CD4-positive, alpha-beta T cell treated with Interleukin-15 for 4 hours (primary cell): ENCODE measurements at places on chromosomes 3 and 15.

DNA sequence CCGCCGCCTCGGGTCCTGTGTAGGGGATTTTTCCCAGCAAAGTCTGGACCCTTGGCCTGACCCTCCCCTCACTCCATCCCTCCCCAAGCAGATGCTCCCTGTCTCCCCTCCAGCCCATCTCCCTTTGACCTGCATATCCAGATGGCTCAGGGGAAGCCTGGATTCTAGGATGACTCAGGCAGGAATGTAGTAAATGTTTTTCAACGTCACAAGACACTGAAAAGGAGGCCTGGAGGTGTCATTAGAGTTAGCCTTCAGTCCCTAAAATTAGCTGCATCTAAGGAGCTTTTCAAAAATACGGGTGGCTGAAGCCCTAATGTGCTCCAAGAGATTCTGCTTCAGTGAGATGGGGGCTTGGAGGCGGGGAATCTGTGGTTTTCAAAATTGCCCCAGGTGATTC is 7.2 kb downstream of the ACAN start:
- DNase-seq = no peak

DNA sequence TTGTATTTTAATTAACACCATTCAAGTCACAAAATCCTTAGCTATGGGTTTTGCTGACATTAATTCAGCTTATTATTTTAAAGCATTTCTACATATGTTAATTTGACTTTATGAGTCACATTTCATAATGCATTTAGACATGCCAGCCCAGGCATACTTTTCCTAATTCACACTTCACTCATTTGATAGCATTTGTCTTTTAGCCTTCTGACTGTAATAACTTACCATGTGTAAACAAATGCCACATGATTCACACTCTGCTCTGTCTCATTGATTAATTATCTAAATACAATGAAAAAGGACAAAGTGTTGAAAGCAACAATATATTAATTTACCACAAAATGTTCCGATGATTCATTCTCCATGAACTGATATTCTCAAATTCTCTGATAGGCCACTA is 927.8 kb upstream of the EPHA6 start:
- no peak for DNase-seq

GRCh38 chr3:196049653-196050052 is 32.2 kb downstream of the TFRC start:
- DNase-seq = no peak

DNA sequence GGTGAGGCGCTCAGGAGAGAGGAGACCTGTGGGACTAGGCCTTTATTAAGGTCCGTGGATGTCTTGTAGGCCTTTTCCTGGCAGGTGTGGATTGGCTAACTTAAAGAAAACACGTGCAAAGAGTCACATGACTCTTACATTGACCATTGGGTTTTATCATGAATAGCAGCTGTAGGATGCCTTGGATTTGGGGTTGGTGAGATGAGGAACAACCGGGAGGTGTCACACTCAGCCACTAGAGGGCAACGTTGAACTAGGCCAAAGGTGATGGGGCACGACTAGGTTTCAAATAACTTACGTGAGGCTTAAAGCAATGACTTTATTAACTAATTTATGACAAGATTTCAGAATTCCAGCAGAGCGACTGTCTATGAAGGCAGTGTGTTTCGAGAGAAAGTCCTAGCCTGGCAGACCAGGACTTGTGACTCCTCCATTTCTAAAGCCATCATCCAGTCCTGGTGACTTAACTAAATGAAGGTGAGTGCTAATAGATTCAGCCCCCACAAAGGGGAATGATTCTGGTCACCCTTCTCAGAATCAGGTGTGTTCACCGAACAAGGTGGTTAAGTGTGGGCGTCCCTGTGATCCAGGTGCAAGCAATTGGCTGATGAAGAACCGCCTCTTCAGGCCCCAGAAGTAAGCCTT is 345.6 kb downstream of the MCTP2 start:
- DNase-seq = peak; percentile 16

- no peak for DNase-seq
These were observed 106.3 kb upstream of the RNU6-1 start for GRCh38 chr15:67945951-67946700.

- no peak for DNase-seq
These were observed 1.3 kb downstream of the SLC27A2 start for GRCh38 chr15:50183112-50183794.

DNA sequence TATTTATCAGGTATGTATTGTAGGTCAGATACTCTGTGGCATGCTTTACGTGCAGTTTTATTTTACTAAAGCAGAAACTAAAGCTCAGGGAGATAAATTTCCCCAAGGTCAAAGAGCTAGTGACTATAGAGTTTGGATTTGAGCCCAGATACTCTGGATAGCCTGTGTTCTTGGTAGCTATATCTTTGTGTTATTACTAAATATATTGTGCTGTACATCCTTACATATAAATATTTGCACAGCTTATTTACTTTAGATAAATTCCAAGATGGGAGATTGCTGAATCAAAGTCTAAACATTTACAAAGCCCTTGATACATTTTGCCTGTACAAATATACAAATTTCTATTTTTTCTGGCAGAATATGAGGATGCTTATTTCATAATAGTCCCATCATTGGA is 660.9 kb upstream of the NAALADL2 start:
- no peak for DNase-seq

DNA sequence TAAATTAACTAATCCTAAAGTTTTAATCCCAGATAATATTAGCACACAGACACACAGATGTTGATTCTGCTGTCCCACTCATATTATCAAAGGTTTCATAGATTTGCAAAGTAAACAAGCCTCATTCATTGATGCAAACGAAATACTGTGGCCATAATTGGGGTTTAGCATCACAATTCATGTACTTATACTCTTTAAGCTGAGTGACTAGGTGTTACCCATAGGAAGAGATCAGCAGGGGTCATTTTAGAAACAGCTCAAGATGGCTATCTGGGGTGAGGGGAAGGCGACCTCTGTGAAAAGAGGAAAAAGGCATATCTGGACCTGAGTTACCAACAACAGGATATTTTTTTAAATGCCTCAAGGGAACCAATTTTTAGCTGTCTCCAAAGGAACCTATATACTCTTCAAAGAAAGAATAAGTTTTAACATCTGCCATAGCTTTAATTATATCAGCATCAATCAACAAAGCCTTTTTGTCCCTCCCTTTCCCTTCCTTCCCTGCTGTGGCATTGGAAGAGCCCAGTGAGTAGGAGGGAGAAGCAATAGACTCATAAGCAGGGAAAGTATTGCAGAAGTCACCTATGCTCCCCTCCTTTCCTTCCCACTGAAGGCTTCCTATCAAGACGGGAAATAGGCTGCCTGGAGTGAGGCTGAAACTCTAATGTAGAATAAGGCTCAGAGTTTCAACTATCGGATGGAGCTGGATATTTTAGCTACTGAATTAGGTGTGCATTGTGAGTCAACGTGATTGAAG is 553.4 kb downstream of the ZIC1 start:
- DNase-seq = no peak

- DNase-seq = no peak
These were observed 22.1 kb downstream of the SIAH2 start for GRCh38 chr3:150740733-150741496.

- DNase-seq = peak; percentile 30
These were observed 10.6 kb downstream of the MAPKAPK3 start for GRCh38 chr3:50627407-50628051.

DNA sequence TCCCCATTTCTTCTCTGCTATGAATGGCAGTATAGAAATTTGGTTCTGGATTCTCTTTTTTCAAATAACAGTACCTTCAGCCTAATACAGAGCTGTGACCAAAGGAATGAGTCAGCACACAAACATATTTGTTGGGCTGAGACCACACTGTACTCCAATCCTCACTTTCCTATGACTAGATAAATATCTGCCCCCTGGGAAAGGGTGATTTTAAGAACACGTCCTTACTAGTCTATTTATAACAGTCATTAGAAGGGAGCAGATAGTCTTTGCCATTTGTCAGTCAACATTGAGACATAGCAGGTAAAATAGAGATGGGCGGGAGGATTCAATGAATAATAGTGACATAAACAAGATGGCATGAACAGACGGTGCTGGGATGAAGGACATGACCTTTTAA is 461.3 kb downstream of the MCTP2 start:
- no peak for DNase-seq
